ENCODE measurements at places on chromosomes 2 and 18.

- DNase-seq: no peak
These were observed 36.6 kb downstream of the PTCD3 start for GRCh38 chr2:86142436-86143257.

DNA sequence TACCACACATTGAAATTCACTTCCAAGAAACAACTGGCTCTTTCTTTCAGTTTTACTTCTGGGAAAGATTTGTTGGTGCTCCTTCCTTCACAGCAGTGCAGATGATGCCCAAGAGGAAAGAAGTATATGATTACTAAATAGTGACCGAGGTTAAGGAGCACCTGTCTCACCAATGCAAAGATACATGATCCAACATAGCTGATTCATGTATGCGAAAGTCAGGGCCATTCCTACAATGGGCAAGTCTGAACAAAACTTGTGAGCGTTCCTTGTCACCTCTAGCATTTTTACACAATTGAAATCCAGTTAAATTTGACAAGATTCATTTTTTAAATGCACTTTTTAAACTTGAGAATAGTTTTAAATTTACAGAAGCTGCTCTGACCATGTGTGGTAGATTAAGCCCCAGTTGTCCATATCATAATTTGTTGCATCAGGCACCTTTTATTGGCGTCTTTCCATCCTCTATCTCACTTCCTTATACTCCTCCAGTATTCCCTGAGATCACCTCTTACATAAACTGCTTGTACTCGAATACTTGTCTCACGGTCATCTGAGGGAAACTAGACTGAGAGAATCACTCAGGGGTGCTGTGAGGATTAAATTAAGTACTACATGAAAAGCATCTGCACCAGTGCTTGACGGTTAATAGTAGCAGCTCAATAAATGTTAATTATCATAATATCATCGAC is 438.8 kb upstream of the CDH20 start:
- DNase-seq: no peak

GRCh38 chr2:82998781-82999180 is 1460.3 kb downstream of the SUCLG1 start:
- no peak for DNase-seq

- DNase-seq: no peak
These were observed 197.3 kb downstream of the SLC8A1 start for GRCh38 chr2:40254611-40255010.

- no peak for DNase-seq
These were observed 16.4 kb downstream of the DYNAP start for GRCh38 chr18:54607213-54608027.

Data from posterior cingulate gyrus (tissue), 11 donors.